ENCODE measurements at places on chromosomes 11 and 22.

- no peak for DNase-seq
Measured at GRCh38 chr22:45639747-45640102, 31.9 kb upstream of the ATXN10 start.

- no peak for DNase-seq
Measured at GRCh38 chr11:69975822-69976221, 102.3 kb upstream of the ANO1 start.

DNA sequence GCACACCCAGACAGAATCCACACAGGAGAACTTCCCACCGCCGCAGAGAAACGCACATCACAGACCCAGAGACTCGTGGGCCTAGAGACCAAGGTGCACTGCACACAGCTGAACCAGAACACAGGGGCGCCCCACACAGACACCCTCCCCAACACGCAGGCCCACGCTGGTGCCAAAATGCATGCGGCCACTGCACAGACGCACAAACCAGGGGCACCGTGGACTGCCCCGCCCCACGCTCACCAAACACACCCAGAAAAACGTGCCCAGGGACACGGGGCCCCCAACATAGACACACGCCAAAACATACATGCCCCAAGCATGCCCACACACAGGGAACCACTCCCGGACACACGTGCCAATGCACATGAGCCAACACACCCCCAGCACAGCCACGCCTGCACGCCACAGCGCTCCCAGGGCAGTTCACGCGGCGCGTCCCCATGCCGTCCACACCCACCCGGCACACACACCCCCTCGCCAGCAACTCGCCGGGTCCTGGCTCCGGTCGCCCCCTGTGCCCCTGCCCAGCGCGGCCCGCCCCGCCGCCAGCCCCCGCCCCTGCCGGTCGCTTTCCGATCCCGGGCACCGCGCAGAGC lies 7.8 kb downstream of the ELFN2 start:
- no peak for DNase-seq

GRCh38 chr11:24567380-24567779 lies 70.5 kb downstream of the LUZP2 start:
- DNase-seq = no peak

- no peak for DNase-seq
Measured at GRCh38 chr11:70415191-70415590, 16.9 kb downstream of the CTTN start.

GRCh38 chr11:22491555-22492225 lies 133.9 kb downstream of the FANCF start:
- DNase-seq = no peak

DNA sequence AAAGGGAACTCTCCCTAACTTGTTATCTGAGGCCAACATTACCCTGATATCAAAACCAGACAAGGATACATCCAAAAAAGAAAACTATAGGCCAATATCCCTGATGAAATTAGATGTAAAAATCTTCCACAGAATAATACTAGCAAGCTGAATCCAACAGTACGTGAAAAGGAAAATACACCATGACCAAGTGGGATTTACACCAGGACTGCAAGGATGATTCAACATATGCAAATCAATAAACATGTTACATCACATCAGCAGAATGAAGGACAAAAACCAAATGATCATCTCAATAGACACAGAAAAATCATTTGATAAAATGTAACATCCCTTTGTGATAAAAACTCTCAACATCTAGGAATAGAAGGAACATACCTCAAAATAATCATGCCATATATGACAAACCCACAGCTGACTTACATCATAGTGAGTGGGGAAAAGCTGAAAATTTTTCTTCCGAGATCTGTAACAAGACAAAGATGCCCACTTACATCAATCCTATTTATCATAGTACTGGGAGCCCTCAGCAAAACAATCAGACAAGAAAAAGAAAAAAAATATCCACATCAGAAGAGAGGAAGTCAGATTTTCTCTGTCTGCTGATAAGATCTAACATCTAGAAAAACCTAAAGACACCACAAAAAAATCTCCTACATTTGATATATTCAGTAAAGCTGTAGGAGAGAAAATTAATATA lies 703.3 kb upstream of the ANO5 start:
- no peak for DNase-seq

DNA sequence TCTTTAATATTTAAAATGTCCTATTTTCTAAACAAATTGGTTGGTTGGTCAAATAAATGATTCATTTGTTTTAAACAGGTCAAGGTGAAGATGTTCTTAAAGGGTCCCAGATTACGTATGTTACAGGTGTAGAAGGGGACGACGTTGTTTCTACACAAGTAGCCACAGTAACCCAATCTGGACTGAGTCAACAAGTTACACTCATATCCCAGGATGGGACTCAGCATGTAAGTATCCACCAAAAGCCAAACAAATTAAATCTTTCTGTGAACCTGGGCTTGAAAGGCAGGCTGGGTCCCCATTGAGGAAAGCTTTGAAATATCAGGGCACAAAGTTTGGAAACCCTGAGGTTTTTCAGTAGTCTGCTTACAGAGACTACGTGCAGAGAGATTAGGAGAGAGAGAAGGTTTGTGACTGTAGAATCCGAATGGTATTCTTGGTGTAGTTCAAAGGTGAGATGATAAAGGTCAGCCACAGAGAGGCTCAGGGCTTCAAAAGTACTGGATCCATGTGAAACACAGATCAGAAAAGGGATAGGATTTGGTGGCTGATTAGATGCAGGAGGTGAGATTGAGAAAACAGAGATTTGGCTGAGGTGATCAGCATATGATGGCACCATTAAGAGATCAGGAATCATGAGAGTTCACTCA lies 51.7 kb downstream of the ZNF143 start:
- DNase-seq = no peak

- DNase-seq = no peak
Measured at GRCh38 chr11:16793511-16793910, 55.1 kb downstream of the C11orf58 start.

DNA sequence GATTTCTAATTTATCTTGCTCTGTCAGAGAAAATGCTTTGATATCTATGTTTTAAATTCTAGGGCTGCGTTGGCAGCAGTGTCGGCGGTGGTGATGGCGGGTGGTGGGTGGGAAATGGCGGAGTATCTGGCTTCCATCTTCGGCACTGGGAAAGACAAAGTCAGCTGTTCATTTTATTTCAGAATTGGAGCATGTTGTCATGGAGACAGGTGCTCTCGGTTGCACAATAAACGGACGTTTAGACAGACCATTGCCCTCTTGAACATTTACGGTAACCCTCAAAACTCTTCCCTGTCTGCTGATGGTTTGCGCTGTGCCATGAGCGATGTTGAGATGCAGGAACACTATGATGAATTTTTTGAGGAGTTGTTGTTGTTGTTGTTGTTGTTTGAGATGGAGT lies 36.1 kb upstream of the PHOX2A start:
- no peak for DNase-seq

DNA sequence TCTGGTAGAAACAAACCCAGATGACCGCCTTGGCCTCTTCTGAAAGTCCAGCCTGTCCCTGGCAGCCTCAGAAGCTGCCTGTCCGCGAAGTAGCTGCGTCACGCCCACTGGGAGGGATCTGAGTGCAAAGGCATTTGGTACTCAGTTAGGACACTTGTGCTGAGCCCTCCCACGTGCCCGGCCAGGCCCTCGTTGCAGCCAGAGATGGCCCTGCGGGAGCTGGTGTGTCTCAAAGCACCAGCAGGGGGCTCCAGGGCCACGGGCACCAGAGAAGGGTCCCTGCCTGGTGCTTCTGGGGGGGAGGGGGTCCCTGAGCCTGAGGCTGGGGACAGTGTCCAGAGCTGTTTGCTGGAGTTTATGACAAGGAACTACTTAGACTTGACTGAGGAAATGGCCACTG lies 5.8 kb downstream of the SELENOO start:
- DNase-seq = no peak

GRCh38 chr11:20351751-20352262 lies 11.7 kb upstream of the HTATIP2 start:
- DNase-seq = no peak

DNA sequence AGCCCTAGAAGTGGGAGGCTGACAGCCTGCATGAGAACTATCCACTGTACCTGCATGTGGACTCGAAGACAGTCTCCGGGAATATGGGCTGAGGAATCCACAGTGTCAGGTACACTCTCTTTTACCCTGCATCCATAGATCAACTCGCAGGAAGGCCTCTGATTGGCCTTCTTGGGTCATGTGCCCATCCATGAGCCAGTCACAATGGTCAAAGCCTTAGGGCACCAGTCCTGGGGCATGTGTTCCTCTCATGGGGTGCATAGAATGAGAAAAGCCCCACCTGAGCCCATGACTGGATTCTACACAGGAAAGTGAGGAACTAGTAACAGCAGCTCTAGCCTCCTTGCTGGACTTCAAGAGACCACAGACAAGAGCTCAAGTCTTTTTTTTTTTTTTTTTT lies 10.6 kb downstream of the ART1 start:
- no peak for DNase-seq

DNA sequence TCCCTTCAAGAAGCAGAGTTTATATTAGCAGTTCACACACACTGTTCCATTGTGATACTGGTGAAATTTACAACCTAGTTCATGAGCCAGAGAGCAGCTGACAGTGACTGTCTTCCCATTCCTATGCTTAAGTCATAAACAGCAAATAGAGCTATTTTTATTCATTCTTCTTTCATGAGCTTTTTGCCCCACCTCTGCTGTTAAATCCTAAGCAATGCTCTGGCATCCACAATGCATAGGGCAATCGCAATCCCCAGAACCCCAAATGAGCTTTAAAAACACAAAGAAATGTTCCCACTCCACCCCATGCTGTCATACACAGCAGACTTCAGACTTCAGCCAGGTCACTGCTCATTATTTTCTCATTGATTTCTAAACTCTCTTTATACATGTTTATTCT lies 307.5 kb downstream of the ETS1 start:
- DNase-seq = no peak

GRCh38 chr11:117511483-117511930 lies 183.9 kb downstream of the CEP164 start:
- DNase-seq = no peak

All from stimulated activated CD4-positive, alpha-beta T cell treated with anti-CD3 and anti-CD28 coated beads, TNF-alpha, amount 100 ng/mL, for 4 hours (primary cell).